ENCODE measurements at places on chromosomes 12 and 14.

- no peak for DNase-seq
These were observed 228.5 kb downstream of the ATP23 start for GRCh38 chr12:58169826-58170225.

DNA sequence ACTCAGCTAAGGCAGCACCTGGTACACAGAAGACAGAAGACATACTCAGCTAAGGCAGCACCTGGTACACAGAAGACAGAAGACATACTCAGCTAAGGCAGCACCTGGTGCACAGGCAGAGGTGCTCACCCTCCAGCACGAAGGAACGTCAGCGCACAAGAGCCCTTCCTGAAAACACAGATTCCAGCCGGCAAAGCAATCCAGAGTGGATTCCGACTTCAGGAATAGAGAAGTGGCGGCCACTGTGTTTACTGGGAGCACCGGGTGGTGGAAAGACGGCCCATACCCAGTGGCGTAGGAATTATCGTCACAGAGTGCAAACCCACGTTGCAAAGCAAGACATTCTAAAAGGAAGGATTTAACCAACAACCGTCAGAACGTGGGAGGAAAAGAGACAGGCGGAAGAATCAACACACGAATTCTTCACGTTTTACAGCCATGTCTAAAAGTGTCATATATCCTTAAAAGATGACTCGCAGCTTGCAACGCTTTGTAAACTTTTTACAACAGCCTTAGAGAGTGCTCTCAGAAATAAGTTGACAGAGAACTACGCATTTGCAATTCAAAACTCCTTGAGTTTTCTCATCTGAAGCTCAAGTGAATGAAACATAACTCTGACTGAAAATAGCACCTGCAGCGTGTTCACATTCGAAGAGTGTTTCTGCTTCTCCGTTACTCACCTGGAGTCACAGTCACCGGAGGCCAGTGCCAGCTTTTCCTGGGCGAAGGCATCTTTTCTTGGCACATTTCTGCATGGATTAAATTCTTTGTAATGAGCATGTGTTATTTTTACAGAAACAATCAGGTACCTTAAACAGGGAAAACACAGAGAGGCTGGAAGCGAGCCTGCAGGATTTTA, 55.8 kb upstream of the GALNT9 start:
- DNase-seq = no peak

GRCh38 chr14:85187521-85187920, 342.4 kb upstream of the FLRT2 start:
- DNase-seq = no peak

DNA sequence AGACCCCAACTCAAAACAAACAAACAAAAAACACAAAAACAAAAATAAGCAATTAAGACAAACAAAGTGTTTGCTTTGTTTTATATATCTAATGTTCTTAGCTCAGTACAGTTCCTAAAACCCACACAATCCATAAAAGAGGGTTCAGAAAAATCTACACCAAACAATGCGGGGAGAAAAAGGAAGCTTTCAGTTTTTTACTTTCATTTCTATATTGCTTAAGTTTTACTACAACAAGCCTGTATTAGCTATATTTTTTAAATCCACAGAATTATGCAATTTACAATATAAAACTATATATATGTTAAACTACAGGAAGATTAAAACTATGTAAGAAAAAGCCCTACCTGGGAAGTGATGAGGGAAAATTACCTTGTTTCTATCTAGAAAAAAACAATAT, 41.4 kb downstream of the CLIP1 start:
- no peak for DNase-seq

DNA sequence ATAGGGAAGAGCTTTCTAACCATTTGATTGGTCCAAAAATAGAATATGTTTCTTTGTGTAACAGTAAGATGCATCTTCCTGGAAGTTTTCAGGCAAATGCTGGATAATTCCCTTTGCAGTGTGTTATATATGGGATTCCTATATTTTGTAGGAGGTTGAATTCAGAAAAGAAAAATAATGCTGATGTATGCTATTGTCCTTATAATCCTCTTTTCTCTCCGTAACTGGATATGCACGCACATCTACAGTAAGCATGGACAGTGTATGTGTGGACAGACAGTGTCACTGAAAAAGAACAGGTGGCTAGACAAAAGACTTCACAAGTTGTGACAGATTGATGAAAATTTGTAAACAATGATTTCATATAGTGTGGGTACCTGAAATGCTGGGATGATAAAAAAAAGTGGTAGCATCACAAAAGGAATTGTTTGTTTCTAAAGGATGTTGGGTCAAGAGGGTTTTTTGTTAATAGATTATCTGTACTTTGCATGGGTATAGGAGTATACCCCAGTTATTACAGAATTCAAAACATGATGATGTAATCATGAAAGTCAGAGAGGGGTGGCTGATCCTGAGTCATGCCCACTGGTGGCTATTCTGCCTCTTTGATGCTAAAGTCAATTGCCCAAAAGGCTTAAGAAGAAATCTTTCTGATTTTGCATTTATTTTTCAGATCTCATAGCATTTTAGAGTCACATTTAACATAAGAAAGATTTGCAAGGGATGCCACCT, 160.7 kb upstream of the TMTC1 start:
- no peak for DNase-seq

DNA sequence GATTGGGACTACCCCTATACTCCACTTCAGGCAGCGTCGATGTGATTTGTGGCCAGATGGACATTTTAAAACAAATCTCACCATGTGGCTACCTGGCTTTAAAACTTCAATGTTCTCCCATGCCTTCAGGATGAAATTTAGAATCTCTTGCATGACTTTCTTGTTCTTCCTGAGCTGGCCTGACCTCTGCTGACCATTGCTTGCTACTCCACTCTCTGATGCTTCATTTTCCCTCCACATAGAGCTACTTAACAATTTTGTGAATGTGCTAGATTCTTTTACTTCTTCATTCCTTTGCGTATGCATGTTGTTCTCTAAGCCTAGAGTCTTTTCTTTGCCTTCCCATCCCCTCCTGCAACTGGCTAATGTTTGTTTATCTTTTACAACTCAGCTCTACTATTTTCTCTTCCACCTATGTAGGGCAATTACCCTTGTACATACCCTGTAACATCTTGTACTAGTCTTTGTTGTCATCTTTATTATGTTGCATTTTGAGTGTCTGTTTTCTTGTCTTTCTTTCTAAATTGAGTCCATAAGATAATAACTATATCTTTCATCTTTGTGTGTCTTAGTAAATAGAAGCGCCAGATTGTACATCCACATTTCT, 41.2 kb downstream of the YLPM1 start:
- DNase-seq = no peak

- peak; percentile 98 for DNase-seq
These were observed 9.8 kb downstream of the ARHGEF25 start for GRCh38 chr12:57620936-57621496.

GRCh38 chr12:28974166-28974565, 174.9 kb upstream of the FAR2 start:
- DNase-seq = peak; percentile 1

DNA sequence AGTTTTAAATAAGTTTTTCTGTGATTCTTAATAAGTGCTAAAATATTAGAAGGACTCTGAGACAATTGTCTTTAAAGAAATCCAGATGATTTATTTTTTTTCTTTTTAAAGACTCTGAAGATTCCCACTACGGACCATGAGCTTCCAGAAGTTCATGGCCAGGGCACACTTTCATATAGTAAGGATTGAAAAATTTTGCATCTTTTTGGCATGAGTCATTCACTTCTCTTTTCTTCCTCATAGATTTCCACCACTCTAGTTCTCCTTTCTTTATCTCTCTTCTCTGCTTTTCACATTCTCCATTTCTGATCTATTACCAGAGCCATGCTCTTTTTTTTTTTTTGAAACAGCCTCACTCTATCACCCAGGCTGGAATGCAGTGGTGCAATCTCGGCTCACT, 385.8 kb downstream of the FLRT2 start:
- DNase-seq = no peak

GRCh38 chr14:50340963-50341362, 28.8 kb downstream of the DMAC2L start:
- no peak for DNase-seq

DNA sequence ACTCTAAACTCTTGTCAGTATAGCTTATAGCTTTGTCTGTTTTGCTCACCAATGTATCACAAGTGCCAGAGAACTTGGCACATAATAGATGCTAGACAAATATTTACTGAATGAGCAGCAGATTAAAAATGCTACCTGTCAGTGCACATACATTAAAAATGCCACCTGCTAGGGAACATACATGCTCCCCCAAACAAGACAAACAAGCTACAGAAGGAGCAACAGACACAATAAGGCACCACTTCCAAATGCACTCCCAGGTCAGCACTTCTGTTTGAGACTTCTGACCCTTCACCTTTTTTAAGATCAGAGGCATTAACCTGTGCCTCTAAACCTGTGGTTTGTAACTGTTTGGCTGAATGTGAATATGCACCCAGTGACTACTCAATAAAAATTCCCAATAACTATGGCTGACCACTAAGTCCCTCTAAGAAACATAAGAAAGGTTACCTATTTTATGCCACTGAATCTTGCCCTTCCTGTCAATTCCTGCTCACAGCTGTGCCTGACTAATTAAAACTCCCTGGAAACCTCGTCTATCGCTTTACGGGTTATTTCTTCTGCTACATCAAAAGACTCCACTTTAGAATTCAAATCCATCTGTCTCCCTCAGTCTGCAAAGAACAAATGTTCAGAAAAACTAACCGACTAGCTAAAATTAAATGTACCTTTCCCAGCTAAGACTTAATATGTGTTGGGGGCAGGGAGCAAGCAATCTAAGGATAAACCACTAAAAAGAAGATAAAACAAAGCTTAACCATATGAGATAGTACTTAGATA, 41.0 kb downstream of the HECTD4 start:
- no peak for DNase-seq

GRCh38 chr12:23781118-23781517, 168.4 kb downstream of the SOX5 start:
- no peak for DNase-seq

DNA sequence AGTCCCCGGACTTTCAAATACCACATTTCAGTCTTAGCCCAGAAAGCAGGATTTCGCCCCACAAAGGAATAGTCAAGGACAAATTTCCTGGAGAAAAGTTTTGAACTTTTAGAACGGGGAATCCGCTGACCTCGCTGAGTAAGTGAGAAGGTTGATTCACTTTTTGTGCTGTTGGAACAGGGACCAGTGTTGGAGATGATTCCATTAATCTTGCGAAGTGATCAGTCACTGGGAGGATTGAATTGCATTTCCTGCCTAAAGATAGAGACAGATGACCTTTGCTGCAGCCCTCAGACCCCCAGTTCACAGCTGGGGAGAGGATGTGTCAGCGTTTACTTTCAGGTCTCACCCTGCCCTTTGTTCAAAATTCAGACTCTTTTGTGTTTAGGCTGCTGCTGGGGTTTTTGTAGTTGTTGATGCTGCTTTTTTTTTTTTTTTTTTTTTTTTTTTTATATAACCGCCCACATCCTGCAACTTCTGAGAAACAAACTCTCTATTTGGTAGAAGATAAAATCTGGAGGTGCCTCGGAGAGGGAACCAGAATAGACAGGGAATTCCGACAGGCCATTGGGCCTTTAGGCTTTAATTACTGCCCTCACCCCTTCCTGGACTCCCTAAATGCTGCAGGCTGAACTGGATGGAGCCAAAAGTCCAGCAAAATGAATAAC, 9.8 kb upstream of the KDM2B start:
- DNase-seq = peak; percentile 33

GRCh38 chr14:43200519-43200918, 1306.6 kb downstream of the FSCB start:
- DNase-seq = no peak

DNA sequence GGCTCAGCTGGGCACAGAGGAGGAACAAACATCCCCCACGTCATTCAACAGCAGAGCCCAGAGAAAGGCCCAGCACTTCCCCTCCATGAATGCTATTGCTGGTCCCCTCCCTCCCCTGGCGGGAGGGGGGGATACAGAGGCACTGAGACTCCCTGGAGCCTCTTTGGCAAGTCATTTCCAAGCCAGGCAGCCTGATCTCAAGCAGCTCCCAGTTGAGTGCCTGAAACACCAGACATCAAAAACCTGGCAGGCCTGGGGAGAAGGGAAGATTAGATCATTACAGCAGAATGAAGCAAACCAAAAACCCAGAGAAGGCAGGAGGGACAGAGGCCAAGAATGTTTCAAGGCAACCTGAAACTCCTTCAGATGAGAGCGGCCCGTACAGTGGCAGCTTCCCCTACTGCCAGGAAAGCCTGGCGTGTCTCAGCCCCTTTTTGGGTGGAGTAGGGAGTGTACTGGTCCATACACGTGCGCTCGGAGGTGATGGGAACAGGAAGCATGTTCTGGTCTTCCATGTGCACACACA, 92.1 kb downstream of the LRRC74A start:
- peak; percentile 72 for DNase-seq

DNA sequence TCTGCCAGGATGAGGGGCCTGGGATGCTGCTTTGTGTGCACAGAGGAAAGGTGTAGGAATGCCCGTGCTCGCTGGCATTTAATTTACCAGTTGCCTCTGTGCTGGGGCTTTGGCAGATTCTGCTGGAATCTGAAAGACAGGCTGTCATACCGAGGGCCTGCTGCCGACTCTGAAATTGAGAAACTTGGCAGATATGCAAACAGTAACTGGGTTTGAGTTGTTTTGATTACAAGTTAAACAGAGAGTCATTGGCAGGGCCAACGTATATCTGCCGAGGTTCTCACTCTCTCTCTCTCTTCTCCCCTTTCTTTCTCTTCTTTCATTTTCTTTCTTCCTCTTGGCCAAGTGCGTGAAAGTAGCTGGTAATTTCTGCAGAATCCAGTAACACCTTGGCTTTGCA, 618.7 kb downstream of the VRK1 start:
- DNase-seq = no peak

- no peak for DNase-seq
These were observed 137.7 kb upstream of the SYT1 start for GRCh38 chr12:78726854-78727253.

- DNase-seq = peak; percentile 34
These were observed 8.8 kb downstream of the SERPINA1 start for GRCh38 chr14:94379291-94380224.

GRCh38 chr12:110661337-110661972, 27.5 kb downstream of the HVCN1 start:
- DNase-seq = no peak

DNA sequence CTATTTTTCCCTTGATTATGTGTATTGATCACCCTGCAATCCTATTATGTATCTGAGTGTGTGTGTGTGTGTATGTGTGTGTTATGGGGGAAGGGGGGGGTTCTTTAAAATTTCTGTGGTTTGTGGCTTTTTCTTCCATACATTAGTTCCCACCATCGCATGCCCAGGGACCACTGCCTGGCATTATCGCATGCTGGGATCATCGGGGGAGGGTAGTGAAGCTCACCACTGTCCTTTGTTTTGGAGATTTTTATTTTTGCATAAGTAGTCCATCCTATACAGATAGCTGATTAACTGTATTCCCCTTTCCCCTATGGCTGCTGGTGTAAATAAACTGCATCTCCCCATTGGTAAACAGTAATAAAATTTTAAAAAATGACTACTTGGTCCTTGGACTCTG, 3.4 kb downstream of the ATXN7L3B start:
- DNase-seq = no peak

- no peak for DNase-seq
These were observed 205.0 kb downstream of the ADAMTS20 start for GRCh38 chr12:43347026-43347425.

Measured in SJSA1 (cell line).